Stimulated activated CD4-positive, alpha-beta T cell treated with anti-CD3 and anti-CD28 coated beads, Interleukin-4, amount 100 ng/mL, for 24 hours (primary cell): ENCODE measurements at places on chromosomes 4 and X.
A peak's percentile ranks its signal among the peaks of the same experiment; 100 is the strongest.

DNA sequence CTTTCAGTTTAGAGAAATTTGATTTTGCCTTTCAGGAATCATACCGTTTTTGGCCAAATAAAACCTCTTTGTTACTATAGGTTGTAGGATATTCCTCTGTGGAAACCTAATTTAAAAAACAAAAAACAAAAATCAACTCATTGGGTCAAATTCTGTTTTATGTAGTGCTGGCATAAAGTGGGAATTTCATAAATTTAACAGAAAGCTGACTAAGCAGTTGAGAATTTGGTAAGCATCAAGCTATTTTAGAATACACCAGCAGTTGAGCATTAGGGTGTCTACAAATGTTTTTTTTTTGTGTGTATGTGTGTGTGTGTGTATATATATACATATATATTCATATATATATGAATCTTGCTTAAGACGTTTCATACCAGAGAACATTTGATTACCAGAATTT lies 47.4 kb downstream of the C4orf33 start:
- DNase-seq, result no peak

- no peak for DNase-seq
Measured at GRCh38 chrX:2761246-2761645, 9.4 kb downstream of the XG start.

DNA sequence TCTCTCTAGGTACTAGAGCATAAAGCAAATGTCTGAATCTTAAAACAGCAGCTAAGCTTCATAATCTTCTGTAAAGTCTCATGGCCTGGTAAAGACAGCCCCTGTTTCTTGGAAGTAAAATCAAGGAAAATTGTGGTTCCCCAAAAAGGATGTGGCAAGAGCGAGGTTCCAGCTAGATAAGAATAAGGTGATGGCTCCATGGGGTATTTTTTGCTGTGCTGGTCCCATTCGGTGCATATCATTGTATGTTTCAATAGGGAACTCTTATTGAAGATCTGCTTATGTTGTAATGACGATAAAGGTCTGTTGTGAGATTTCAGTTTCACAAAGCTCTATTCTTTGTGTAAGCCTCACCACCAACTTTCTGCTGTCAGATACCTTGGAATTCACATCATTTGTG lies 316.9 kb upstream of the NOCT start:
- DNase-seq, result no peak

DNA sequence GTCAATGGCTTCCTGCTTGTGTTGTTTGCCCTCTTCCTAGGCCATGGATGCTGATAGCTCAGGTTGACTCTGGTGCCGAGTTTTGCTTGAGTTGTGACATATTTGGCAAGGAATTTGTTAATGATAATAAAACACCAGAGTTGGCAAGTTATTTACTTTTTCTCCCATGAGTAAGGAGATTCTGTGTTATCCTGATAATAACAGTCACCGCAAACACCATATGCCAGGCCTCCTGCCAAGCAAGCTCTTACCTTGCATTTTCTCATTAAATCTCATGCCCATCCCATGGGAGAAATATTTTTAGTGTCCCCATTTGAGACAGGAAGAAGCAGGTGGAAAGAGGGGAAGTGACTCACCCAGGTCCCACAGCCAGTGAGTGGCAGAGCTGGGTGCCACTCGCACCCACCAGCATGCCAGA lies 67.4 kb upstream of the CLCN4 start:
- DNase-seq, result no peak

- no peak for DNase-seq
Measured at GRCh38 chr4:93896516-93896915, 68.0 kb downstream of the ATOH1 start.

- DNase-seq, result no peak
Measured at GRCh38 chr4:21184788-21185187, 484.5 kb downstream of the PACRGL start.

DNA sequence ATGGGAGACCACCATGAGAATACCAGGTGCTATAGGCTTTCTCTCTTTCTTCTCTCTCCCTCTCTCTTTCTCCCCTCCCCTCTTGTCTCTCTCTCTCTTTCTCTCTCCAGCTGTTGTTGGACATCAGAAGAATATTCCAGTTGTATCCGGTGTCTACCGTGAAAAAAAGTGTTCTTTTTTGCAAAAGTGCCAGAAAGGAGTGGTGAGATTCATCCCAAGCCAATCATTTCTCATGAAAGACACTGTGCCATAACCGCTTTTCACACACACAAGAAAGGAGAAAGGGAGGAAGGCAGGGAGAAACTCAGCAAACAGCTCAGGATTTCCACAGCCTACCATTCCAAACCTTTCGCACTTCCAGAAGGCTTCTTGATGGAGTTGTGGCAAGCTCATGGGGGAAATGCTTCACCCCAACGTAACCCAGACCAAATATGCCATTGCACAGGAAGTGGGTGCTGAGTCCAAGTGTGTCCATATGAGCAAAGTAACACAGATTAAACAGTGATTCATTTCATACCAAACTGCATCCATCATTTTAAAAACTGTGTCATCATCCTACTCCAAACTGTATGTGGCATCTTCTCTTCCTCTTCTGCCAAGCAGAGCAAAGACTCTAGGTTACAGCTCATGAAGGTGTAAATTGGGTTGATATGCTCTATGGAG lies 224.0 kb downstream of the APBB2 start:
- DNase-seq, result no peak

GRCh38 chr4:89929425-89930159 lies 34.9 kb downstream of the MMRN1 start:
- peak; percentile 4 for DNase-seq

DNA sequence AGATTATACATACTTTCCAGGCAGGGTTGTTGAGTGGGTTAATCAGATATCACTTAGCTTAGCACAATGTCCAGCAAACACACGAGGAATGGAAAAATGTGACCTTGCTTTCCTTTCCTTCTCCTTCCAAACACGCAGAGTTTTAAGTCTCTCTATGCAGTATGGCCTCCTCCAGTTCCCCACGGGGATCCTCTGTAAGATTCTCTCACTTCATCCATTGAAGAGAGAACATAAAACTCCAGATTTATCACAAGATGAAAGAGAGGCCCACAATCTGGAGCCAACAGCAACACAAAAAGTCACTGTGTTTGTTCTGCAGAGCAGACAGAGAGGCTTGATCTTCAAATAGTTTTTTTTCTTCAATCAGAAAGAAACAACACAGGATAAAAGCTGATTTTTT lies 336.8 kb upstream of the CLNK start:
- no peak for DNase-seq

DNA sequence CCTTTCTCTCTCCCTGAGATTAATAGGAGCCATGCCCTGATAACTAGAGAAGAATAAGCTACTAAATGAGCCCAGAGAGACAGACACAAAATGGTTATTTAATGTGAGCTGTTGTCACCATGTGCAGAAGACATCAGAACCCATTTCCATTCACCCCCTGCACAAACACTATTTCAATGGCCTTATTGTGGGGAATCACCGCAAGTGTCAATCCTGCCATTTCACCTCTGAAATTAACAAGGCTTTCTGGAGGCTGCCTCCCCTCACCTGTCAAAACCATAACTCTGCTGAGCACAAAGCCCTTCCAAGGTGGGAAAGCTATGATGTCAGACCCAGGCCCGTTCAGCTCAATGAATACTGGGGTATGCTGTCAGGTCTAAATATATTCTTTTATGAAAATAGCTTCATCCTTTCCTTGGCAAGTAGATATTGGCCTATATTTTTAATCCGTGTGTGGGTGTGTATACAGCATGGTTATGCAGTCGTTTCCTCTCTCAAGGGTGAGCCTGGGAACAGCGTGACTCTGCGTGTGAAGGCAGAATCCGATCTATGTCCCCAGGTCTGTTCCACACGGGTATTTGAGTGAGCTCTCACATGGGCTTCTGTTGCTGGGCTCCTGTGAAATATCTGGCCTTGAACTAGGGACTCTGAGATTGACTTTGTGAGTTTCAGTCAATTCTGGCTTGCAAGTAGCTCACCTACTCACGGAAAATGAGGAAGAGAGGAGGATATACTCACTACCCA lies 266.3 kb downstream of the FBXW7 start:
- DNase-seq, result no peak

DNA sequence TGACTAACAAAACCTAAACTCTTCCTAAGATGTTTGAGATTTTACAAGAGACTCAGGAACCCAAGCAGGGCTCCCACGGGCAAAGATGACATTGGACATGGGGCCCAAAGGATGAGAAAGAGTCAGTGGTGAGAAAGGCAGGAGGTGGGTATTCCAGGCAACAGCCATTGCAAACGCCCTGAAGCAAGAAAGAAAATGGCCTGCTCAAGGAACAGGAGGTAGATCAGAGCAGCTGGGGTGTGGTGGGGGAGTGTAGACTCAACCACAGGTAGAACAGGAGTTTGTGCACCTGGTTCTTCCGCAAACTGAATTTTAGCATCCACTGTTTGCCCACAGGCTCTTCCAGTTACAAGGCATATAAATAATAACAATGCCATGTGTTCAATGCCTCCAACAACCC lies 3.3 kb downstream of the PPP2R2C start:
- DNase-seq, result no peak

- peak; percentile 36 for DNase-seq
Measured at GRCh38 chrX:132216806-132217202, 2.4 kb downstream of the RAP2C start.

DNA sequence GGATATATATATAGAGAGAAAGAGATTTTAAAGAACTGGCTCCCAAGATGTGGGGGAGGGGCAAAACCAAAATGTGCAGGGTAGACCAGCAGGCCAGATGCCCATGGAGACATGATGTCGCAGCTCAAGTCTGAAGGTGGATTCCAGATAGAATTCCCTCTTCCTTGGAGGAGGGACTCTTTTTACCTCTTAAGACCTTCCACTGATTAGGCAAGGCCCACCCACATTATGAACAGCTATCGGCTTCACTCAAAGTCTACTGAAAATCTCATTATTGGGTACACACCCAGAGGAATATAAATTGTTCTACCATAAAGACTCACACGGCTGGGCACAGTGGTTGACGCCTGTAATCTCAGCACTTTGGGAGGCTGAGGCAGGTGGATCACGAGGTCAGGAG lies 59.3 kb downstream of the DHRSX start:
- DNase-seq, result no peak

GRCh38 chr4:184310171-184310567 lies 92.5 kb upstream of the ENPP6 start:
- DNase-seq, result peak; percentile 40

- DNase-seq, result no peak
Measured at GRCh38 chrX:103864886-103865534, 33.0 kb upstream of the RAB9B start.

- no peak for DNase-seq
Measured at GRCh38 chr4:141569141-141569540, 67.2 kb upstream of the IL15 start.

- no peak for DNase-seq
Measured at GRCh38 chrX:130262231-130262630, 6.5 kb downstream of the ZNF280C start.

GRCh38 chrX:43474321-43474720 lies 181.8 kb upstream of the MAOA start:
- DNase-seq, result no peak

DNA sequence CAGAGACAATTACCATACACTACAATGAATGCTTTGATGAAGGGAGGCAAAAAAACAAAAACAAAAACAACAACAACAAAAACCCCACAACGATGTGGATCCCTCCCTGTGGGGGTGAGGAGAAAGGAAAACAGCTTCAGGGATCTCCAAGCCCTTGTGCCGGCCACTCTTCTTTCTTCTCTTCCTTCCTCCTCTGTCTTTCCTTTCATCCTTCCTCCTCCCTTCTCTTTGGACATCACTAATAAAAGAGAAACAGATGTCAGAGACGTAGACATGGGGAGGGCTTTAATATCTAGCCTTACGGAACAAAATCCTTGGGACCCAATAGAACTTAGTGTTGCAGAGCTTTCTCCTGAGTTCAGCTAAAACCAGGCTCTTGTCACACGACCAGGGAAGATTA lies 18.8 kb upstream of the STX18 start:
- DNase-seq, result no peak

- DNase-seq, result no peak
Measured at GRCh38 chr4:1992468-1993168, 16.2 kb downstream of the NELFA start.

DNA sequence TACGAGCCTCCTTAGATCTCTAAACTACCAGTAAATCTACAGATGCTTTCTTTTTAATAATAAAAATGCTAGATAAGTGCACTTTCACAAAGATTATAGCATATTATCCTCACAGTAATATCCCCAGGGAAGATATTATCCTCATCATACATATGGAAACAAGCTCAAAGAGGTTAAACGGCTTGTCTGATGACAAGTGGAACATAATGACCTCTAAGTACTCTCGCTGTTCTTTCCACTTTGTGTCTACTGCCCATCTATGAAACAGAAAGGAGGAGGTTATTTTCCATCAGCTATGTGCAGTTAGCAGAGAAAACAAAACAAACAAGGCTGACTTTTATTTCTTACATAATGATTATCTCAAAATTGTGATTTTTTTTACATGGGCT lies 42.8 kb upstream of the PRDM8 start:
- no peak for DNase-seq
